ENCODE measurements at places on chromosomes 5 and 9. TPM values are rescaled to one million over a fixed set of nuclear protein-coding genes. Genes with fewer than 3 reads are reported as not detected.

DNA sequence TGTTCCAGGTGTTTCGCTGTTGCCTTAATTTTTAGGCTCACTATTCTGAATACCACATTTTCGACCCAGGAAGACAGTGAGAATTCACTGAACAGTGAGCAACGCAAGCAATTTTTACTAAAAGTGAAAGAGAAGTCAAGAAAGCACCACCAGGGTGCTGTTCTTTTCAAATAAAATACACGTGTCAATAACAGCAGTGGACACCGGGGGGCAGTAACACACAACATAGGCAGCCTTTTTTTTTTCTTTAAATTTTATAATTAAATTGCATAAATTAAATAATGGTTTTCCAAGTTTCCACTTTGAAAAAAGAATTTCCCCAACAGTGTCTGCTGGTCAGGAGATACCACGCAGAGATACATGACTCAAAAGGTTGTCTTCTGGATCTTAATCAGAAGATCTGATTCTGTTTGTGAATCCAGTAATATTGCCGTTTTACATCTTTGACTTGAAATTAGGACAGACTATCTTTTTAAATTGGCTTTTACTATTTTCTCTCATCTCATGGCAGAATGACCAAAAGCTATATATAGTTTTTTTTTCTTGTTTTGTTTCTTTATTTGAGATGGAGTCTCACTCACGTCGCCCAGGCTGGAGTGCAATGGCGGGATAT, 47.1 kb upstream of the SH3GL2 start:
- DNase-seq, result no peak

Gene PCDHB8
- 0.71 TPM for total RNA-seq

GRCh38 chr5:175444060-175444904, at the start of gene DRD1:
TSS of gene DRD1 (minus strand) at chr5:175444182. CDS start at chr5:175443099, 1,083 bp downstream.
- no peak for DNase-seq

GRCh38 chr9:127793093-127793708, 7.4 kb downstream of the CDK9 start:
- DNase-seq, result no peak

Gene MARCHF3
- 5.7 TPM for total RNA-seq

Gene SNAPC4
- total RNA-seq, result 2.6 TPM

Gene GLE1
- total RNA-seq, result 20.4 TPM

DNA sequence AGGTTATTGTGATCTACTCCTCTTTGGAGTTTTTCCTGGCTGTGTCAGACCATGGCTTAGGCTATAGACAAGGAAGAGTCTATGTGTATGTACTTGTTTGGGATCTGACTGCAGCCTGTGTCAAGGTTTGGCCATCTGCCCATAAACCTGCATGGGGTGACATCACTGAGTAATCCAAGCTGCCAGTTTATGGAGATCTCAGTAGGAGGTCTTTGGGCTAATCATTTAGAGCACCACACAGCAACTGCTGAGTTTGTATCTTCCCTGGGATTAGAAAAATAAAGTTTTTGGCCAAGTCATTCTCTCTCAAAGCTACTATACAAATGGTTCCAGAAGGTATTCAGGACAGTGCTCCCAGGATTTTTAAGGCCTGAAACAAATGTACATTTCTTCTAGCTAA, 65.5 kb upstream of the HSPB3 start:
- DNase-seq, result no peak

GRCh38 chr9:34252670-34253459, 74.0 kb downstream of the UBAP1 start:
- DNase-seq, result peak; percentile 80

- no peak for DNase-seq
Observed at GRCh38 chr5:152560512-152561137, 155.5 kb upstream of the NMUR2 start.

DNA sequence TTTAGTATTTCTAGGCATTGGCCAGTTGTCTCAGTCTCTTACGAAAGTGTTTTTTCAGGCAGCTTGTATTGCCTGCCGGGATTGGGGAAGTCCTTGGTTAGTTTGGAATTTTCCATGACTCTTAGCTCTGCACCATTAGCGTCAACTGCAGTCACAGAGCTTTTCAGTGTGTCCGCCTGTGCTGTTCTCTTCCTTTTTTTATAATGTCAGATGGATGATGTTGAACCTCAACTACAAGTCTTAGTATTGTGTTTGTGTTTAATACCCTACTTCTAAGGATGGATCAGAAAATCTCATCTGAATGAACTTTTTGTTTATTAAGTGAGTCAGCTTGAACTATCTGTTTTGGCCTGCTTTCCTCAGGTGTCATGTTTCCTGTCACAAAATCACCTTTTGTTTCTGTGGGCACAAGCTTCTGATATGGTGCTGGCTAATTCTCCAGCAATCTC, 33.1 kb downstream of the ATP6V0E1 start:
- DNase-seq, result peak; percentile 74

GRCh38 chr5:35857606-35858205, 1.0 kb downstream of the IL7R start:
- DNase-seq, result no peak

DNA sequence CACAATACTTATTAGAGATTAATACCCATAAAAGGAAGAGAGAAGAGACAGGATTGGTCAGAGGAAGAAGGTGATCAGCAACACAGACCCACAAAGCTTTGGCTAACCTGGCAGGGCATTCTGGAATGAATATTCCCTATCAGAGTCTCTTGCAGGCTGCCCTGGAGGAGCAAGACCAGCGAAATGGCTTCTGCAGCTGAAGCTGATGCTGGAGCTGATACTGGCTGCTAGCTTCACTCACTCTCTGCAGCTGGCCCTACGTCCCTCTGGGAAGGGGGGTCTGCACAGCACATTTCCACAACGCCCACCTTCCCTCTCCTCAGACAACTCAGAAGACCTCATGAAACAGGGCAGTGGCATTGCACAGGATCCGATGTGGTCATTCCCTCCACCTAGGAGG, 169.9 kb upstream of the EFNA5 start:
- no peak for DNase-seq

DNA sequence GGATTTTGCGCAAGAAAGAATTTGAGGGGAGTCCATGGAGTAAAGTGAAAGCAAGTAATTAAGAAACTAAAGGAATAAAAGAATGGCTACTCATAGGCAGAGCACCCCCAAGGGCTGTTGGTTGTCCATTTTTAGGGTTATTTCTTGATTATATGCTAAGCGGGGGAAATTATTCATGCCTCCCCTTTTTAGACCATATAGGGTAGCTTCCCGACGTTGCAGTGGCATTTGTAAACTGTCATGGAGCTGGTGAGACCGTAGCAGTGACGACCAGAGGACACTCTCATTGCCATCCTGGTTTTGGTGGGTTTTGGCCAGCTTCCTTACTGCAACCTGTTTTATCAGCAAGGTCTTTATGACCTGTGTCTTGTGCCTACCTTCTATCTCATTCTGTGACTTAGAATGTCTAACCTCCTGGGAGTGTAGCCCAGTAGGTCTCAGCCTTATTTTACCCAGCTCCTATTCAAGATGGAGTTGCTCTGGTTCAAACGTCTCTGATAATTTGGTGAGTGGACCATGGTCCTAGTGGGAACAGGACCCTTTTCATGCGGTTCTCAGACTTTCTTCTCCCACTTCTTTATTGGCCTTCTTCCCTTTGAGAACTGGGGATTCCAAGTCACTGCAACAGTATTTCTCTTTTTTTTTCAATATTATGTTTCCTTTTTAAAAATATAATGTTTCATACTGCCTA, 1.3 kb upstream of the ERAP1 start:
- DNase-seq, result no peak

DNA sequence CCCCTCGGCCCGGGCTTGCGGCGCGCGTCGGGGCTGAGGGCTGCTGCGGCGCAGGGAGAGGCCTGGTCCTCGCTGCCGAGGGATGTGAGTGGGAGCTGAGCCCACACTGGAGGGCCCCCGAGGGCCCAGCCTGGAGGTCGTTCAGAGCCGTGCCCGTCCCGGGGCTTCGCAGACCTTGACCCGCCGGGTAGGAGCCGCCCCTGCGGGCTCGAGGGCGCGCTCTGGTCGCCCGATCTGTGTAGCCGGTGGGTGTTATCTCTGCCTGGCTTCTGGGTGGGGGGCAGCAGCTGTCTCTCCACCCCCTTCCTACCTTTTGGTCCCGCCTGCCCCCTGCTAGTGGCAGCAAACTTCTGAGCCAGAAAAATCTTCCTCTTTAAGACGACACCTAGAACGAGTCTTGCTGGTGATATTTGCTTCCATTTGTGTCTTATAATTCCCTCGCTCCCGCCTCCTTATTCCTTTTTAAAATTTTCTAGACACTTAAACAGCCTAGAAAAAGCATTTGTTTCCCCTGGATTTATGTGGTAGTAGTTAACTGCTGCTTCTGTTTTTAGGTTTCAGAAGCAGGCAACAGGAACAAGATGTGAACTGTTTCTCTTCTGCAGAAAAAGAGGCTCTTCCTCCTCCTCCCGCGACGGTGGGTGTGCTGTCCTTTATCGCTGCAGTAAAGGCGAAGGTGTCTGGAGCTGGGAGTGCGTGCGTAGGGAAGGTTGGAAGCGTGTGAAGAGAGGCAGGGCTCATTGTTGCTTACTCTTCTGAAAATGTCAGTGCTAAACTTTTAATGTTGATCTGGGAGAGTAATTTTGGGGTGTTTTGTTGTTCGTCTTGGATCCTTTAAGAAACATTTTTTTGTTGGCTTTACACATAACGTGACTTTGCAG, 554 bp downstream of the JAK2 start:
- DNase-seq, result peak; percentile 74

DNA sequence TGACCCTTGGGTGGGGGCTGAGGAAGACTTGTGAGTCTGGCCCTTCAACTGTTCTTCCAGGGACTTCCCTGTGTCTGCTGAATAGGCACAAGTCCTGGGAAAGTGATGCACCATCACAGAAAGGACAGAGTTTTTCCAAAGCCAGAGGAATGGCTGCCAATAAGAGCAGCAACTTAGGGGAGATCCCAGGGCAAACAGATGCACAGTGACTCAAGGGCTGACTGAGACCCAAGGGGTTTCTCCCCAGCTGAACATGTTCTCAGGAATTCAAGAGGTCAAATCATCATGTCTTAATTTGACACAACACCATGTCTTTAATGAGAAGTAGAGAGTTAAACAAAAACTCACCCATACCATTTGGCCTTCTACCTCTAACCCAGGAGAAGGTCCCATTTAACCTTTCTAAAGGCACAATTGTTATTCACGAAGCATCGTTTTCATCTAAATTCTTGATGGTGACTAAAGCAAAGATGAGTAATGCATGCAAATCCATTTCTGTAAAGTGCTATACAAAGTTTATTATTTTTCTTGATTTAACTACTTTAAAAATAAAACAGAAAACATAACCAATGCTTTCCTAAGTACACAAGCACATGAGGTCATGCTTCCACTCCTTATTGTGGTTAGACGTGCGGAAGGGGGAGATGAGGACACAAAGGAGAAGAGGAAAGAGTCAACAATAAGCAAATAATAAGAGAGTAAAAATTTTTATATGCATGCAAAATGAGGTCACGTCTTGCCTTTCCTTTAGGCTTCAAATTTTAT, 324.1 kb downstream of the PLK2 start:
- no peak for DNase-seq

Gene NDUFS6
- 40.4 TPM for total RNA-seq

DNA sequence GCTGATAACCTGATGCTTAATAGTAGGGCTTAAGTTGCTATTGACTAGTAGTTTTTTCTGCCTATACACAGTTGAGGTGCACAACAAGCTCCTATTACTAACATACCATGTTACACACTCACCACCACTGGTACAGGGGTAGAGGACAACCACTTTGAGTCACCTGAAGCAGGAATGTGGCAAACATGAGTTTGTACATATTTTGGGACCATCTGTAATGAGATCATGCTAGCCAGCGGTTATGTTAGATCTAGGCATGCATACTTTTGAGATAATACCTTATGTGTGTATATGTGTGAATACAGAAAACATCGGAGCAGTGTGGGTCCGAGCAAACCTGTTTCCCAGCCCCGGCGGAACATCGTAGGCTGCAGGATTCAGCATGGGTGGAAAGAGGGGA, 72.8 kb upstream of the NXNL2 start:
- no peak for DNase-seq

DNA sequence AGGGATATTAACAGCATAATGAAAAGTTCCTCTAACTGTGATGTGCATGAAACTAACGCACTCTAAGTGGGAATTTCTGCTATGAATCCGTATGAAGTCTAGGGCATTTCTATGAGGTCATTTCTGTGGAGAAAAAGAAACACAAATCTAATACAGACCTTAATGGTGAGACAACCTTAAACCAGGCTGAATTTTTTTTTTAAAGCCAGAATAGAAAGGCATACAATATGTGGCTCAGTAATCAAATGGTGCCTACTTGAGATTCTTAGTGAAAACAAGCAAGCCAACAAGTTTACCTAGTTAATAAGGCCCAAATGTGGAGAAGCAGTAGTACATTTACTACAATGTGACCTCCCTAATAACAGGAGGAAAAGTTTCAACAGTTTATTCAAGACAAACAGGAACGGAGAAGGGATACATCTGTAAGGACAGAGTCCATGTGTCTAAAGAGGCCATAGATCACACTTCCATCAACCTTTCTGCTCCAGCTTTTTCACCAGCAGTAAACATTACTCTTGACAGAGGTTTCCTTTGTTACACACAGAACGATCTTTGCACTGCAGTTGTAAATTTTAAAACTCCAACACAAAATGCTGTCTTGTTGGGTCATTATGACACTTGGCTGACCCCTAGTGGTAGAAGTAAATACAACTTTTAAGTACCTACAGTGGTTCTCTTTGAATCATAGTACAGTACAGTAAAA, 26.2 kb downstream of the CARNMT1 start:
- DNase-seq, result no peak

- DNase-seq, result no peak
Observed at GRCh38 chr5:175681045-175681967, 23.4 kb downstream of the HRH2 start.

GRCh38 chr9:70228118-70228517, 30.7 kb upstream of the SMC5 start:
- DNase-seq, result no peak

Gene C5orf52
- total RNA-seq, result not detected

GRCh38 chr9:129402371-129402739, 218.5 kb downstream of the C9orf50 start:
- no peak for DNase-seq

DNA sequence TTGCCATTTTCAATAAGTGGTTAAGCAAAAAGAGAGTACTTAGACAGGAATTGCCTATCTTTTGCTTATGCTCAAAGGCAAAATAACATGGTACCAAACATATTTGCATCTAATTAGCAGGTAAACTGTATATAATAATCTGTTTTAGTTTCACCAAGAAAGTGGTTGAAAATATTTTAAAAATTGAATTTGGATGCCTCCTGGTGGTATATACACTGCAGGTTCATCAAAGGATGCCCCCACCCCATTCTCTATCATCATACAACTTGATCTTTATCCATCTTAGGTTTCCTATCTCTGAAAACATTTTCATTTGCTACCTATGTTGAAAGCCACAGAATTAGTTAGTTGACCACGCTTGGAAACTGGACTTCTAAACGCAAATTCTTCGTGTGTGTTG, 47.0 kb upstream of the MROH2B start:
- no peak for DNase-seq

Gene TTC16
- total RNA-seq, result not detected
